Suprapubic skin (tissue), 4 donors: ENCODE measurements at places on chromosomes 13 and 19. TPM values are rescaled to one million over a fixed set of nuclear protein-coding genes. Genes with fewer than 3 reads are reported as not detected.

The ANGPTL8 gene
- not detected for total RNA-seq

The ZNF723 gene
- total RNA-seq: not detected

The FOXA3 gene
- total RNA-seq: 0.30 TPM

The NBEA gene
- total RNA-seq: 3.1 TPM

The CACNG8 gene
- not detected for total RNA-seq

The ZNF677 gene
- total RNA-seq: 19.4 TPM
